HEK293T (cell line): ENCODE measurements at places on chromosomes 2 and 18.

- DNase-seq, result no peak
Observed at GRCh38 chr2:189360861-189361260, 80.4 kb upstream of the WDR75 start.

- no peak for DNase-seq
Observed at GRCh38 chr2:220051716-220052115, 424.3 kb downstream of the SLC4A3 start.

DNA sequence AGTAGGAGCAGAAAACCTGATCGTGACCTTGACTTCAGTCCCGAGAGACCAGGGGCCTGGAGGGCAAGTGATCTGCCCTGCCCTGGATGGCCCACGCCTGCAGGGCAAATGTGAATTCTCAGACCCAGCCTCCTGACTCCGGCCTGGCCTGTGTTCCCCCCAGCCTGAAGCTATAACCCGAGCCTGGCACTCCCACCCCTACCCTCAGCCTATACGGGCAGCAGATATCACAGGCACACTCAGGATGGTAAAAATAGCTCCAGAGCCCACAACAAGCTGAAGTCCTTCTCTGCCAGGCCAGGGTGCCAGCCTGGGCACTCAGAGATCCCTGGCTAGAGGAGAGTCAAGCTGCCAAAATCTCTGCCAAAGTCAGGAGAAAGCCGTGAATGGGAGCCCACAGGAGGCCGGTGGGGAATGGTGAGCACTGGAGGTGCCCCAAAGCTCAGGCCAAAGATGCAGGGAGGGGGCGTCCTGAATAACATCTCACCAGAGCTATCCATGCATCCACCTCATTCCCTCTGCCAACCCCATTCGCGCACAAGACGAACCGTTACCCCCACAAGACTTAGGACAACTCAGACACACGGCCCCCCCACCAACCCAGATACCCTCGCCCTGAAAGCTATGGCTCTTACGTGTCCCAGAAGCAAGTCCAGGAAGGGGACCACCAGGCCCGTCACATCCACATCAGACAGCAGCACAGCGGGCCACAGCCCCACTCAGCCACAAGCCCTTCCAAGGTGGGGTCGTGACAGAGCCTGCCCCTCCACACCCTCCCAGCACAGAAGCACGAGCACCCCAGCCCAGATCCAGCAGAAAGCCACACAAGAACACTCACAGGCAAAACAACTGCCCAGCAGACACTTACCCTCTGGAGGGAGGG, 144.9 kb downstream of the TNS1 start:
- DNase-seq, result no peak

GRCh38 chr2:186129767-186130581, 356.1 kb upstream of the ZC3H15 start:
- no peak for DNase-seq

GRCh38 chr18:62781262-62781661, 65.9 kb downstream of the PHLPP1 start:
- no peak for DNase-seq

GRCh38 chr2:194363878-194364277, 1293.1 kb upstream of the SLC39A10 start:
- no peak for DNase-seq

- no peak for DNase-seq
Observed at GRCh38 chr18:22778996-22779395, 154.1 kb upstream of the RBBP8 start.

GRCh38 chr18:48667276-48668254, 128.7 kb downstream of the CTIF start:
- DNase-seq, result no peak

GRCh38 chr2:233481368-233482142, 85.0 kb downstream of the USP40 start:
- DNase-seq, result no peak

- no peak for DNase-seq
Observed at GRCh38 chr2:234670052-234670451, 173.2 kb upstream of the ARL4C start.
